Activated naive CD4-positive, alpha-beta T cell treated with anti-CD3 and anti-CD28 coated beads, Interleukin-2, amount 50 U/mL, for 72 hours (primary cell): ENCODE measurements at places on chromosomes 2 and 18. TPM values are rescaled to one million over a fixed set of nuclear protein-coding genes. Genes with fewer than 3 reads are reported as not detected.

- no peak for DNase-seq
Measured at GRCh38 chr2:222043897-222044296, 254.9 kb downstream of the PAX3 start.

- DNase-seq: no peak
Measured at GRCh38 chr2:40386177-40386576, 65.7 kb downstream of the SLC8A1 start.

- peak; percentile 63 for DNase-seq
Measured at GRCh38 chr2:84880645-84881521, at the start of gene TRABD2A. Gene TRABD2A (minus strand): TSS chr2:84881084. CDS start chr2:84881039, 45 bp downstream.

GRCh38 chr2:49251766-49252165, 97.5 kb upstream of the FSHR start:
- no peak for DNase-seq

Gene KLHL41
- not detected for total RNA-seq
